ENCODE measurements at places on chromosomes 3 and 15. TPM values are rescaled to one million over a fixed set of nuclear protein-coding genes. Genes with fewer than 3 reads are reported as not detected.

DLEC1 gene
- not detected for total RNA-seq

CD200R1 gene
- total RNA-seq = not detected

MAP6D1 gene
- total RNA-seq = 3.2 TPM

HAPLN3 gene
- 40.4 TPM for total RNA-seq

UBE2E1 gene
- 114 TPM for total RNA-seq

- no peak overlapping the region for H3K4me3 ChIP-seq
- peaks cover 32% of the 10 kb centered on the region for H3K4me1 ChIP-seq
- no peaks in the 10 kb centered on the region for H3K36me3 ChIP-seq
- H3K27me3 ChIP-seq = no peaks in the 10 kb centered on the region
- H3K27ac ChIP-seq = no peak overlapping the region
Observed at GRCh38 chr15:66879531-66880368, 177.7 kb downstream of the SMAD6 start.

DNA sequence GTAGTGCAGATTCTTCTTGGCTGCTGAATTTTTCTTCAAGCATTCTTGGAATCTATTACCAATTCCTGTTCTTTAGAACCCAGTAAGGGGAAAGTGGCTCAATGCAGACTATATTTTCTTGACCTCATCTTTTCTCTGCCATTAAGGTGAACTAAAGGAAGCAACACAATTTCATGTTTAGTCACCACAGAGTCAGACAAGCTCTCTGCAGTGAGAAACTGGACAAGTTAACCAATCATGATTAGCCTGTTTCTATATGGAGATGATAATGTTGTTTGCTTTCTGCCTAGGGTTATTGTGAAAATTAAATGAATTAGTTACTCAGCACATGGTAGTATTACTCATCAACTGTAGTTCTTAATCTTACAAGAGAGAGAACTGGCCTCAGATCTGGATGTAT is 1075.1 kb downstream of the AGBL1 start:
- H3K27me3 ChIP-seq = no peaks in the 10 kb centered on the region
- no peaks in the 10 kb centered on the region for H3K4me1 ChIP-seq
- no peak overlapping the region for H3K4me3 ChIP-seq
- no peaks in the 10 kb centered on the region for H3K36me3 ChIP-seq
- no peak overlapping the region for H3K27ac ChIP-seq

DNA sequence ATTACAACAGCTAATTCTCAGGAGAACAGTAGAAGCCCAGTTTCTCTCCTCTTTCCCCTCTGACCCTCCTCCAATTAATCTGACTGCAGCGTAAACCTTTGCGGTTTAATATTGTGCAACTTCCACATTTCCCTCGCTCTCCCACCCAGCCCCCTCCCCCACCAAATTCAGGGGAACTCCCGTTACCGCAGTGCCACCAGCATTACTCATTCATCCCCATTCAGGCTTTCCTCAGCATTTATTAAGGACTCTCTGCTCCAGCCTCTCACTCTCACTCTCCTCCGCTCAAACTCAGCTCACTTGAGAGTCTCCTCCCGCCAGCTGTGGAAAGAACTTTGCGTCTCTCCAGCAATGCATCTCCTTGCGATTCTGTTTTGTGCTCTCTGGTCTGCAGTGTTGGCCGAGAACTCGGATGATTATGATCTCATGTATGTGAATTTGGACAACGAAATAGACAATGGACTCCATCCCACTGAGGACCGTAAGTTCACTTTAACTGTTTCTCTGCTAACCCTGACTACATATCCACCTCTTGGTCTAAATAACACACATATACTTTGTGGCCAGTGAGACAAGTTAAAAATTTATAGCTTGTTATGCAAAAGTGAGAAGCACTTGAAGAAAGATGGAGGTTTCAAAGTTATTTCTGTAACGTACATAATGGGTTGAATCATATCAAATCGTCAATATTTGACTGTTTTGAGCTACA is at the start of gene PTX3:
PTX3 (plus strand) TSS at position 268 of the 709 bp plus-strand sequence; CDS start at position 352, 84 bp downstream.
- peak within 1 kb of the TSS; percentile 79 for H3K4me3 ChIP-seq
- no peaks in the 10 kb centered on the region for H3K27me3 ChIP-seq
- H3K27ac ChIP-seq = peak within 1 kb of the TSS; percentile 74

GRCh38 chr3:133381346-133382109 is 18.3 kb upstream of the BFSP2 start:
- no peak overlapping the region for H3K27ac ChIP-seq
- no peaks in the 10 kb centered on the region for H3K27me3 ChIP-seq
- no peak overlapping the region for H3K4me3 ChIP-seq
- H3K36me3 ChIP-seq = no peaks in the 10 kb centered on the region
- no peak for DNase-seq

GRCh38 chr3:123621850-123622189 is 37.0 kb upstream of the HACD2 start:
- H3K36me3 ChIP-seq = no peaks in the 10 kb centered on the region
- no peak overlapping the region for H3K27ac ChIP-seq
- no peaks in the 10 kb centered on the region for H3K27me3 ChIP-seq
- H3K4me3 ChIP-seq = no peak overlapping the region
- no peaks in the 10 kb centered on the region for H3K4me1 ChIP-seq
- DNase-seq = no peak

DNA sequence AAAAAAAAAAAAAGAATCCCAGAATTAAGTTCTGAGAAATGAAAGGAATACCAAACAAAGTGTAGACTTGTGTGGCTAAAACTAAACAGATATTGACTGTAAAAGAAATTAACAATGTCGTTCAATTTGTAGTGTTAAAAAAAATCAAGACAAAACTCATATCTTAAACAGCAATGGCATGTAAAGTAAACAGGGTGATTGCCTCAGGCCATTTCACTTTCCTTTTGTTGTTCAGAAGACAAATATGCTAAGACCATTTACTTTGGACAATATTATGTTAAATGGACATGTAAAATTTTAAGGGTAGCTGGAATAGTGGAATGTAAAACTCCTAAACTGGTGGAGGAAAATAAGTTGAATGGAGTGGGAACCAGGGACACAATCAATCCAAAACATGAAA is 139.1 kb downstream of the RTP4 start:
- no peaks in the 10 kb centered on the region for H3K4me1 ChIP-seq
- no peaks in the 10 kb centered on the region for H3K36me3 ChIP-seq
- no peak overlapping the region for H3K27ac ChIP-seq
- no peaks in the 10 kb centered on the region for H3K27me3 ChIP-seq
- no peak for DNase-seq

- no peaks in the 10 kb centered on the region for H3K36me3 ChIP-seq
- H3K27me3 ChIP-seq = no peaks in the 10 kb centered on the region
- no peak within 1 kb of the TSS for H3K27ac ChIP-seq
- H3K4me1 ChIP-seq = no peaks in the 10 kb centered on the region
- no peak for DNase-seq
- no peak within 1 kb of the TSS for H3K4me3 ChIP-seq
Observed at GRCh38 chr3:186665625-186666188, at the start of gene HRG. Gene HRG, plus strand, starts transcription at chr3:186666014. Its CDS starts 18 bp downstream, at chr3:186666032.

- no peak for DNase-seq
- H3K4me1 ChIP-seq = no peaks in the 10 kb centered on the region
- H3K27ac ChIP-seq = no peak overlapping the region
- peaks cover 17% of the 10 kb centered on the region for H3K27me3 ChIP-seq
Observed at GRCh38 chr15:70375006-70375431, 277.3 kb upstream of the TLE3 start.

- no peaks in the 10 kb centered on the region for H3K36me3 ChIP-seq
- no peaks in the 10 kb centered on the region for H3K27me3 ChIP-seq
- DNase-seq = no peak
- H3K27ac ChIP-seq = no peak overlapping the region
Observed at GRCh38 chr3:14512281-14512941, 27.7 kb downstream of the GRIP2 start.

DNA sequence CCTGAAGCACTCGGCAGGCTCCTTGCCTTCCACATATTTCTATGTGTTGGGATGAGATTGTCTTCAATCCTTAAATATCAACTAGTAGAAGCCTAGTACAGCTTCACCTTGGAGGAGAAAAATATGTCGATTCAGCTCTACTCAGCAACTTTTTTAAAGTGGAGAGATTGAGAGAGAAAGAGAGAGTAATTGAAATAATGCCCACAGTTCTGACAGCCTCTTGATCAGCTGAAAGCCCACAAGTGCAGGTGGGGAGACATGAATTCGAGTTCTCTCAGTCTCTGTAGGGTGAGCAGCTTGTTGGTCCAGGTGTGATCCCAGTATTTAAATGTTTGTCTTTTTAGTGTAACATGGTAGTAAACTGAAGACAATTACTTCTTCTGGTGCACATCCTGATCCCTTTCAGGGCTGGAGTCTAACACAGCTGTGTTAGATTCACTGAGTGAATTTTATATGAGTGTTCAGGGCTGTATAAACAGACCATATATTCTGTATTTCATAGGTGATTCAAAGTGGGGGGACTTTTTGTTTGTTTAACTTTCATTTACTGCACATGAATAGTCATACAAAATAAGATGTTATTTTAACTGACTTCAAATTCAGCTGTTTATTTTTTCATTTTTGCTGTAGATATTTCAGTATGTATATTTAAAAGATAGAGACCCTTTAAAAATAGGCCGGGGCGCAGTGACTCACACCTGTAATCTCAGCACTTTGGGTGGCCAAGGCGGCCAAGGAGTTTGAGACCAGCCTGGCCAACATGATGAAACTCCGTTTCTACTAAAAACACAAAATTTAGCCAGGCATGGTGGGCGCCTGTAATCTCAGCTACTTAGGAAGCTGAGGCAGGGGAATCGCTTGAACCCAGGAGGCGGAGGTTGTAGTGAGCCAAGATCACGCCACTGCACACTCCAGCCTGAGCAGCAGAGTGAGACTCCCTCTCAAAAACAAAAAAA is 64.0 kb downstream of the ST6GAL1 start:
- no peak overlapping the region for H3K27ac ChIP-seq
- H3K27me3 ChIP-seq = no peaks in the 10 kb centered on the region
- H3K4me1 ChIP-seq = peaks cover 2% of the 10 kb centered on the region
- peaks cover 23% of the 10 kb centered on the region for H3K36me3 ChIP-seq

DNA sequence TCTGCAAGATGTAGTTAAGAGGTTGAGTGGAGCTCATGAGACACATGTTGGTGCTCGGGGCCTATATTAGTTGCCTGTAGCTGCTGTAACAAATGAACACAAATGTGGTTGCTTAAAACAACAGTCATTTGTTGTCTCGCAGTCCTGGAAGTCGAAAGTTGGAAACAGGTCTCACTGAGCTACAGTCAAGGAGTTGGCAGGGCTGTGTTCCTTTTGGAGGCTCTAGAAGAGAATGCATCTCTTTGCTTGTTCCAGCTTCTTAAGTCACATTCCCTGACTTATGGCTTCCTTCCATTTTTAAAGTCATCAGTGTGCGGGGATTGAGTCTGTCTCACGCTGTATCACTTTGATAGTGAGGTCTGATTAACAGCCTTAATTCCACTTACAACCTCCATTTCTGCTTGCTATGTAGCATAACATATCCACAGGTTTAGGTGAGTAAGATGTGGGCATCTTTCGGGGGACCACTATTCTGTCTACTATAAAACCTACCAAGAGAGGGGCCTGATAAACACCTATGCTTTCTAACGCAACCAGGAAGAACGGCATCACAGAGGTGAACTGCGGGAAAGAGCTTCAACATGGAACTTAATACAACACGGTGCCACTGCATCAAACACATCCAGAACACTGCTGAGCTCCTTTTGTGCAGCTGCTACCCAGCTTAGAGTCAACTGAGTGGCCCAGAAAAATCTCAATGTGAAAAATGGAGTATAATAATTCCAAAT is 119.4 kb downstream of the ATP10A start:
- no peak overlapping the region for H3K27ac ChIP-seq
- no peaks in the 10 kb centered on the region for H3K36me3 ChIP-seq
- no peak for DNase-seq

DNA sequence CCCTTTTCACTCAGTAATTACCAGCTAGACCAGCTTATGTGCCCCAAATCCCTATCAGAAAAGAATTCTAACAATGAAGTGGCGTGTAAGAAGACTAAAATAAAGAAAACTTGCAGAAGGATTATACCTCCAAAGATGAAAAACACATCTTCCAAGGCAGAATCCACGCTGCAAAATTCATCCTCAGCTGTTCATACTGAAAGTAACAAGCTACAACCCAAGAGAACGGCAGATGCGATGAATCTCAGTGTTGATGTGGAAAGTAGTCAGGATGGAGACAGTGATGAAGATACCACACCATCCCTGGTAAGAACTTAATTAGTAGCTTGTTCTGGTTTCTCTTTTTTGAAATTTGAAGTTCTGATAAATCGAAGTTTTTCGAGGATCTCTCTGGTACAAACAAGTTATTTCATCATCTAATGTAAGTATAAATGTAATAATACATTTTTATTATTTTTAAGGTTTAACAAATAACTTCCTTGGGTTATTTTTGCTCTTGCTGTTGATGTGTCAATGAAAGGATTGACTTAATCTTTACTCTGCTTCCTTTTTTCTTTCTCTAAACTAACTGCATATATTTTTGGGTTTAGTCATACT is 1.4 kb downstream of the WDR76 start:
- DNase-seq = peak; percentile 4
- H3K4me3 ChIP-seq = no peak overlapping the region
- H3K4me1 ChIP-seq = peaks cover 19% of the 10 kb centered on the region
- peak overlapping the region; percentile 15 for H3K27ac ChIP-seq
- no peaks in the 10 kb centered on the region for H3K36me3 ChIP-seq

DNA sequence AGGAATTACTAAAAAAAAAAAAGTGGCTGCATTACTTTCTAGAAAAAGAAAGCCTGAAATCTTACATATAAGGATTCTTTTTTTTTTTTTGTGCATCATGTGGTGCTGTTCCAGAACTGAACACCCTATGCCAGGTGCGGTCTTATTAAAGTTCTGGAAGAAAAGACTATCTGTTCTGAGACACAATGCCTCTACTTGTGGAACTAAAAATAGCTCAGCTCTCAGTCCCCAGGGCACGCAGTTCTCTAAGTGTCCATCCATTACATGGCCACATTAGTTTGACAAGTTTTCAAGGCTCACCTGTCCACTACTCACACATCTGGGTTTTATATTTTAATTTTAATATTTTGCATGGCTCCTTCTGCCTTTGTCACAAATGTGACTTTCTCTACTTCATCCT is 126.6 kb upstream of the ADAMTS9 start:
- no peaks in the 10 kb centered on the region for H3K27me3 ChIP-seq
- H3K4me1 ChIP-seq = peaks cover 2% of the 10 kb centered on the region
- no peak overlapping the region for H3K27ac ChIP-seq
- no peak for DNase-seq
- H3K4me3 ChIP-seq = no peak overlapping the region
- no peaks in the 10 kb centered on the region for H3K36me3 ChIP-seq

DNA sequence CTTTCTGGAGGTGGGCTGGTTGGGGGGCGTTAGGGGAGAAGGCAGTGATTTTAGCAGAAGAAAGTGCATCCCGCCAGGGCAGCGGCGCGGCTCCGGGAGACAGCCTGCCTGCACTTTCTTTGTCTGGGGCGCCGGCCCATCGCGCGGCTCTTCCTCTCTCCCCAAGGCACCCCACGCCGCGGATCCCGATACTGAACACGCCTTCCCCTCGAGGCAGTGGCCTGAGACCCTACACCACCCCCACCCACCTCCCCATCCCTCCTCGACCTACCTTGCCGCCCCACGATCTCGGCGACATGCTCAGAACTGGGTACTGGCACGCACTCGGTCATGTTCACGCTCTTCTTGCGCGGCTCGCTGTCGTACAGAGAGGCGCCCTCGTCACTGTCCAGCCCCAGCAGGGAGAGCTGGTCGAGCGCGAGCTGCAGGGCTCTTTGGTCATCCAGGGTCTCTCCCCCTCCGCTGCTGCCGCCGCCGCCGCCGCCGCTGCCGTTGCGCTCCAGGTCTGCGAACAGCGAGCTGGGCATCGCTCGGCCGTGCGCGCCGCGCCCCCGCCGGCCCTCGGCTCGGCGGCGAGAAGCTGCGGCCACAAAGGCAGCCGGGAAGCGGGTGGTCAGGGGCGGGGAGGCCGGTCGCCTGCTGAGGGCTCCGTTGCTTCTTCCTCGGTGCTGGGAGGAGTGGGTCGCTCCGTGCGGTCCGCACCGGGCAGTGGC is 483 bp downstream of the MEX3B start:
- peak; percentile 65 for DNase-seq
- H3K27me3 ChIP-seq = peaks cover 1% of the 10 kb centered on the region
- H3K4me1 ChIP-seq = peaks cover 15% of the 10 kb centered on the region
- H3K27ac ChIP-seq = peak overlapping the region; percentile 66

Data from endothelial cell of umbilical vein (primary cell).